ENCODE measurements at places on chromosomes 2 and 18.

DNA sequence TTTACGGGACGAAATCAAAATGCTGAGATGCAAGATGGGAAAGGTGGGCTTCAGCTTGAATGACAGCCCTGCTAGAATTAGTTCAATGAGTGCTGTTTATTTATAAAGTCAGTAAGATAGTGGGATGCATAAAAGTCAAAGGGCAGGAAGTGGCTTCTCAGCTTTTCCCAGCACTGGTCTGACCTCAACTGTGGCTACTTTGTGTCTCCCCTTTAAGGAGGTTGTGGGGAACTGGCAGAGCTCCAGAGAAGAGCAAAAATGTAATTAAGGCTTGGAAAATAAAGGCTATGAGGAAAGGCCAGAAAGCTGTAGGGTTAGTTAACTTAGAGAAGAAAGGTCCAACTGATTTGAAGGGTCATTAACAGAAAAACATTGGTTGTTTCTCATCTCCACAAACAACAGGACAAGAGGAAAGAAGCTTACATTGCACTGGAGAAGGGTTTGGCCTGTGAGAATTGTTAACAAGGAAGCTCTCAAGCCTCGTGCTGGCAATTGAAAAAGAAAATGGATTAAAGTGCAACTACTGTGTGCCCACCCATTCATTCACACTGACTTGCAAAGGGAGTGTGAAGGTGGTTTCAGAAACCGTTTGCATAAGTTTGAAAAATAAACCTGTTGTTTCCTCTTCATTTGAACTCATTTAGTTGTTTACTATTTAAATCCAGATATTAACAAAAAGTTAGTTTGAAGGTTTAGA lies 68.8 kb upstream of the CD28 start:
- no peak for DNase-seq

DNA sequence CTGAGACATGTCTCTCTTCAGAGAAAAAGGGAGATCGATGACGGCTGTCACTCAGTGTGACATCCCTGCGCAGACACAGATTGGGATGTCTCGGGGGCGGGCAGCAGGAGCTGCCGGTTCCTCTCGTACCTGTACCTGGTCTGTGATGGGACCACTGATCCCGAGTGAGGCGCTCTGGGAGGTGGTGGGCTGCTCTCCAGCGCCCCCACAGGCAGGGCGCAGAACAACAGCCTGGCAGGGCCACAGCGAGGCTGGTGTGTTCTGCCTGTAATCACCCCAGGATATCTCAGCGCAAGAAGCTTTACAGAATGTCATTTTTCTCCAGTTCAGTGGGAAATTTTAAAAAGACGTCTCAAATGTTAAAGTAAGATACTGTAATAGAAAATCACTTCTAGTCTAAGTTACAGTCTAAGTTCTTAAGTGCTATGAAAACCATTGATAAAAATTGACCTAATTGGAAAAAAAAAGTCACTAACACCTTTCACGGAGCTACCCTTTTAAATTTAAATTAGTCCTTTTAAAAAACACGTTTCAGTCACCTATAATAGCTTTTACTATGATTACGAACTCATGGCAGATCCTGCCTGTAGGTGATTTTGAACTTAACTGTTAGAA lies 189.8 kb downstream of the SNTG2 start:
- DNase-seq: peak; percentile 13

- DNase-seq: no peak
Measured at GRCh38 chr2:70922235-70923234, 13.2 kb upstream of the ATP6V1B1 start.

DNA sequence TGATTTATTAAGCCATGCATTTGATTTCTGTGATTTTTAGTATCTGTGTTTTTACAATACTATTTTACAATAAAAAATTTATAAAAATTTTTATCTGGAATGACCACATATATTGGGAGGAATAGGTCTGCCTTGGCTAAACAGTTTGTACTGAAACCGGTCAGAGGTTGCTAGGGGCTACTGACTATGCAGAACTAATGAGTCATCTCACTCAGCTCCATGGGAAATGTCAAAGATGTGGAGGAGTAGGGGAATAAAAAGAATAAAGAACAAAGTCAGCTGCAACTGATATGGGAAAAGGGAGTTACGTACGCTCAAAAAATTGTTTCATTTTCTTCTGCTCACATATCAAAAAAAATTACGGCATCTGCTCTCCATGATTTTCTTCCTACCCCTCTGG lies 8.6 kb upstream of the TMEM163 start:
- no peak for DNase-seq

- DNase-seq: peak; percentile 91
Measured at GRCh38 chr2:43075054-43075593, 151.3 kb downstream of the ZFP36L2 start.

- no peak for DNase-seq
Measured at GRCh38 chr2:127753374-127753773, 52.1 kb downstream of the SFT2D3 start.

GRCh38 chr2:228771774-228772173 lies 499.3 kb downstream of the PID1 start:
- DNase-seq: no peak

- peak; percentile 46 for DNase-seq
Measured at GRCh38 chr2:102753563-102754159, 8.2 kb upstream of the TMEM182 start.

- no peak for DNase-seq
Measured at GRCh38 chr2:98818164-98818563, 87.2 kb upstream of the MGAT4A start.

DNA sequence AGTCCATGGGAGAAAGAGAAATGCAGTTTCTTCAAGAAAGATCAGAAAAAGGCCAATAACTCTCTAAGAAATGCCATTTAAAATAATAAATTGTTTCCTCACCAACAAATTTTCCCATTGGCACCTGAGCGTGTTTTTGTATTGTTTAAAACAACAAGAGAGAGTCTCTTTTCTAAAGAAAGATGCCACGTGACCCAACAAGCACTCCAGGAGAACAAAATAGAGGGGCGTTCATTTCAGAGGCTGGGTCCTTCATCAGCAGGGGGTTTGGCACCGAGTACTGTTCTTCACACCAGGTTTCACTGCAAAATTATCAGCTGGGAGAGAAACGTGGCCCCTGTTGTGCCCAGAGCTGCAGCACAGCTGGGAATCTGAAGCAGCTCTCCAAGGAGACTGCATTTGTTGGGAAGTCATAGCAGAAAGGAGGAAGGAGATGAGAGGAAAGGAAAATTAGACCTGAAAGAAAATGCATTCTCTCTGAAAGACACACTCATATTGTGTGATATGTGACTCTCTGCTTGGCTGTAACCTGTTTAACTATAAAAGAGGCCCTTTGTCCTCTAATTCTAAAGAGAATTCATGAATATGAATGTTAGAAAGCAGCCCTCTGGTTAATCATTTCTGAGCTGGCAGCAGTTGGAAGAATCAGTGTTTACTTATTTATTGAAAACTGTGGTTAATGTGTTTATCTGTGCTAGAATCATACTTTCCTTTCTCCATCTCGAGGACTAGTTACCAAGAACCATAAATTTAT lies 205.3 kb upstream of the CDH20 start:
- no peak for DNase-seq

- DNase-seq: no peak
Measured at GRCh38 chr18:77300579-77300978, 50.9 kb downstream of the GALR1 start.

DNA sequence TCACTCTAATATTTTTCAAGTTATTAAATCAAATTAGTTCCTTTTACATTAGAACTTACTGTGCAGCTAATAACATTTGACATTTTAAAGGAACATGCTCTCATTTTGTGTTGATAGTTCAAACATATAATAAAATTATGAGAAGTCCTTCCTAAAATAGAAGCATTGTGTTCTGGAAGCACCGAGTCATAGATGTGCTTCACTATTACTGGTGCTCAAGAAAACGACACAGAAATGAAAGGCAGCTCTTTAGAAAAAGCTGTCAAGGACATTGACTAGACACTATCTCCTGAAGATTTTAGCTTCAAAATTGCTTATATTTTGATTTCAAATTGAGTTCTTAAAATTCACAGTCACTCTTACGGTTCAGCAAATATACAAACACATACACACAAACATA lies 338.3 kb downstream of the NBAS start:
- no peak for DNase-seq

DNA sequence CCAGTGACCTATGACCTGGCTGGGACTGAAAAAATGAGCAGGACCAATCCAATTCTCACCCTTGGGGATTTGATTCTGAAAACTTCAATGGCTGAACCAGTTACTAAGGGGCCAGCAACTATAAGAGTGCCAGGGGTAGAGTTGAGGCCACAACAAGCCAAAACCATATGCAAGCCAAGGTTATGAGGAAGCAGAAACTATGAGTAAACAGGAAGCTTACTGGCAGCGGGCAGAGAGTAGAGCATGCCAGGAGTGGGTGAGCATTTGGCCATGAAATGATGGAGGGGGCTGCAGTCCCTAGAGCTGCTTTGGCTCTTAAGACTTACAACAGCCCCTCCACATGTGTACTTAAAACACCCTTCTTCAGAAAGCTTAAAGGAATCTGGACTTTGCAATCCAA lies 82.4 kb downstream of the RBMS1 start:
- peak; percentile 67 for DNase-seq

GRCh38 chr2:9360701-9361100 lies 62.6 kb downstream of the ITGB1BP1 start:
- peak; percentile 15 for DNase-seq

- no peak for DNase-seq
Measured at GRCh38 chr2:134269972-134270735, 16.3 kb downstream of the MGAT5 start.

DNA sequence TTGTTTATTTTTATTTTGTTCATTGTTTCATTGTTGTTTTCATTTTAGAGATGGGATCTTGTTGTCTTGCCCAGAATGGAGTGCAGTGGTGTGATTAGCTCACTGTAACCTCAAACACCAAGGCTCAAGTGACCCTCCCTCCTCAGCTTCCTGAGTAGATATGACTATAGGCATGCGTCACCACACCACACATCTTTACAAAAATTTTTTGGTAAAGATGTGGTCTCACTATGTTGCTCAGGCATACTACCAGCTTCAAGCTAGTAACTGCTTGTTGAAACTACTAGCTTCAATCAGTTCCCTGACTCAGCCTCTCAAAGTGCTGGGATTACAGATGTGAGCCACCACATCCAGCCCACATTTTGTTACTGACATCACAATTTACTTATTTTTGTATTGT lies 14.8 kb downstream of the FAM237A start:
- no peak for DNase-seq

DNA sequence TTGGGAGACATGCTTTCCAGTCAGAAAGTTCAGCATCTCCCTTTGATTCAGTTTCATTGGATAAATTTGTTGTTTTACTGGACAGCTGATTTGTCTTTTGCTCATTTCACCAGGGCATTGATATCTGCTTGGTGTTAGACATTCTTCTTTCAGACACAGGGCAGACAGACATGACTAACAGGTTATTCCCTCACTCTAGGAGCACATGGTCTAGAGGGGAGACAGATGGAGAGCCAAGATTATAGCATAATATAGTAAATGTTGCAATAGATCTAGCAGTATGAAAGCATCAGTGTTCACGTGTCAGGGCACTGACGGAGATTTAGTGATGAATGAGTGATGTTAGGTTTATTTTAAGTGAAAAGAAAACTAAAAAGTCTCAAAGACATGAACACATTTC lies 187.0 kb upstream of the CYRIA start:
- DNase-seq: no peak

DNA sequence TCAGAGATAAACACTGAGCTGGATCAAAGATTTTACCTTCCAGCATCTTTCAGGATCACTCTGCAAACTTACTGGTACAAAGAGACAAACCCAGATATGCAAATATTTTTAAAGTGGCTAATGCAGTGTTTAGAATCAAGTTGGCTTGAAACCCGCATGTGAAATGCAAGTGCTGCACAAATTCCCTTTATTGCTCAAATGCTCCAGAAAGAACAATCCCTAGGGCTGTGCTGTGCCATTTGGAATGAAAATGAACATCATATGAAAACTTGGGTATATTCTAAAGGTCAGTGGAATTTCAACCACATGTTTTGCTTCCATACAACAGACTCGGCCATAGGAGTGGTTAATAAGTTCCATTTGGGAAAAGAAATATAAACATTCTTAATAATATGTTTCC lies 139.1 kb downstream of the VWC2L start:
- no peak for DNase-seq

DNA sequence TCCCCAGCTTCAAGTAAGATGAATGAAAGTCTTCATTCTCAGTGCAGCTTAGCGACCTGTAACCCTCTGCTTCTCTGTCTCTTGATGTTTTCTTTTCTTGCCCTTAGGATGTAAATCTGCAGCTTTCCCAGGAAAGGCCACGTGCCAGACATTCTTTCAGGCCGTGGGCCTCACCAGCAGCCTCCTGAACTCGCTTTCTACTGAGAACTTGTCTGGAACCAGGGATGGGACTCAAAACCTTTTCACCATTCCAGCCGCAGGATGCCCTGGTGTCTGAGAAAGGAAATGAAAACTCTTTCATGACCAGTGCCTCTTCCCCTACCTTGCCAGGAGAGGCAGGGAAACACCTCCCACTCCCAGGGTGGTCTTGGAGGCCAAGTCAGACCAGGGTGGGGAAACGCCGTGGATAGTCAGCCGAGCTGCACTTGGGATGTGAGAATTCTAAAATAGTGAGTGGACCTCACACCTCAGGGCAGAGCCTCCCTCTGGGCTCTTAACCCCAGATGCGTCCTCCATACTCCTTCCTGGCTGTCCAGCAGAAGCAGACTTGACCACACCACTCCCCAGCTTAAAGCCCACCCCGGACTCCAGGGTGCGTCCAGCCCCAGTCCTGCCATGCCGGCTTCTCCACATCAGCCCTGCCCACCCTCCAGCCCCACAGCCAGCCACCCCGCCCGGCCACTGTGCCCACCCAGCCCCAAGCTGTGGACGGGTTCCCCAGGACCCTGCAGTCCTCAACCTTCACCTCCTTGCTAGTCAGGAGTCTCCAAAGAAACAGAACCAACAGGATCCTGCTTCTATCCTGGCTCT lies 115.5 kb downstream of the TWIST2 start:
- DNase-seq: no peak

- peak; percentile 92 for DNase-seq
Measured at GRCh38 chr18:54149078-54149697, 75.3 kb downstream of the MBD2 start.

GRCh38 chr2:24491542-24492420 lies 727 bp downstream of the NCOA1 start:
- DNase-seq: peak; percentile 33

- DNase-seq: no peak
Measured at GRCh38 chr18:42176599-42176998, 221.6 kb downstream of the PIK3C3 start.

- DNase-seq: peak; percentile 66
Measured at GRCh38 chr2:46298522-46299353, 1.5 kb downstream of the EPAS1 start.

DNA sequence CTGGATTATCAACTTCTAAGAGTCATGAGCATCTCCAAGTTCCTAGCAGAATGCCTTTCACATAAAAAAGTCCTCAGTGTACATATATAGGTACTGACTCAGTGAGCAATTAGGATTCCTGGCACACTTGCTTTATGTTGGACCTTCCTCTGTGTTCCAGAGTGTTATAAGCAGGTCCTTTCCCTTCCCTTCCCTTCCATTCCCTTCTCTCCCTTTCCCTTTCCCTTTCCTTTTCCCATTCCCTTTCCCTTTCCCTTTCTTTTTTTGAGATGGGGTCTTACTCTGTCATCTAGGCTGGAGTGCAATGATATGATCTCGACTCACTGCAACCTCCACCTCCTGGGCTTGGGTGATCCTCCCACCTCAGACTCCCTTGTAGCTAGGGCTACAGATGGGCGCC lies 48.7 kb downstream of the SCN3A start:
- no peak for DNase-seq

All from AG08395 (cell line).